Fibroblast of skin of scalp (primary cell): ENCODE measurements at places on chromosomes 4 and X.
A peak's percentile ranks its signal among the peaks of the same experiment; 100 is the strongest.

GRCh38 chr4:169098054-169098497 is 88.0 kb upstream of the CBR4 start:
- no peak for DNase-seq

DNA sequence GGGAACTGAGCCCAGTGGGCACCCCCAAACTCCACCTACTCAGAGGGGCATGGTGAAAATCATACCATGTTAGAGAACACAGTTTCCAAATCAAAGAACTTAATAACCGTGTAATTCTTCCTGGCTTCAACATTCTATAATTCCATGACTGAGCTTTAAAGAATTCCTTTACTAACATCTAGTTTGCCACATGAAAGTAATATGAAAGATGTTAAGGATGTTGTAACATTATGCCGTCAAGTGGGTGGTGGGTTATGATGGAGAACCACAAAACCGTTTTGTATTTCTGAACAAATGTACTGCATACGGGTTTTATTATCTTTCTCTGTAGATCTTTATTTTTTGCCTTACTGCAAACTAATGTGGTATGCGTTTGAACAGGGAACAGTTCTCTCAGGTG is 549.0 kb upstream of the MAGEB2 start:
- peak; percentile 37 for DNase-seq

- no peak for DNase-seq
These were observed 31.7 kb downstream of the ZNF275 start for GRCh38 chrX:153365670-153366069.

DNA sequence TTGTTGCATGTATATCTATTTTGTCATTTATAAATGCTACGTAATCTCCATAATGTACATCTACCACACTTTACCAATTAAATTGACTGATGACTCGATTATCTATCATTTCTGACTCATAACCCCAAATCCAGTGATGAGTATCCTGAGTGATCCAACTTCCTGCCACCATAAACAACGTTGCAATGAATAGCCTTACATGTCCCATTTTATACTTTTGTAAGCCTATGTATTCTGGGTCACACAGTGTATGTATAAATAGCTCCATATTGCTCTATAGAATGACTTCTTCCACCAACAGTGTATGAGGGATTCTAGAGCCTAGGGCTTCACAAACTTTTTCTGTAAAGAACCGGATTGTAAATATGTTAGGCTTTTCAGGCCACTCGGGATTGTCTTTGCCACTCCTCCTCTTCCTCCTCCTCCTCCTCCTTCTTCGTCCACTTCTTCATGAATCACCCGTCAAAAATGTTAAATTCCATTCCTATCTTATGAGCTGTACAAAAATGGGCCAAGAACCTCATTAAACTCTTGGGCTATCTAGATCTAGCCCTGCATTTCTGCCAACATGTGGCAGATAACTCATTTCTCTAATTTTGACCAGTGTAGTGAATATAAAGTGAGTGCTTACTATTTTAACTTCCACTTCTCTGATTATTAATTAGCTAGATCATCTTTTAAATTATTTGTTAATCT is 672.2 kb upstream of the AMOT start:
- peak; percentile 83 for DNase-seq

- DNase-seq, result no peak
These were observed 61.7 kb downstream of the PPARGC1A start for GRCh38 chr4:23828020-23828715.

GRCh38 chrX:65451663-65452062 is 82.9 kb downstream of the LAS1L start:
- peak; percentile 0 for DNase-seq

- DNase-seq, result peak; percentile 9
These were observed 4.3 kb downstream of the GABRQ start for GRCh38 chrX:152641996-152642395.

- DNase-seq, result peak; percentile 77
These were observed 45.2 kb upstream of the DCLK2 start for GRCh38 chr4:150033081-150033480.

DNA sequence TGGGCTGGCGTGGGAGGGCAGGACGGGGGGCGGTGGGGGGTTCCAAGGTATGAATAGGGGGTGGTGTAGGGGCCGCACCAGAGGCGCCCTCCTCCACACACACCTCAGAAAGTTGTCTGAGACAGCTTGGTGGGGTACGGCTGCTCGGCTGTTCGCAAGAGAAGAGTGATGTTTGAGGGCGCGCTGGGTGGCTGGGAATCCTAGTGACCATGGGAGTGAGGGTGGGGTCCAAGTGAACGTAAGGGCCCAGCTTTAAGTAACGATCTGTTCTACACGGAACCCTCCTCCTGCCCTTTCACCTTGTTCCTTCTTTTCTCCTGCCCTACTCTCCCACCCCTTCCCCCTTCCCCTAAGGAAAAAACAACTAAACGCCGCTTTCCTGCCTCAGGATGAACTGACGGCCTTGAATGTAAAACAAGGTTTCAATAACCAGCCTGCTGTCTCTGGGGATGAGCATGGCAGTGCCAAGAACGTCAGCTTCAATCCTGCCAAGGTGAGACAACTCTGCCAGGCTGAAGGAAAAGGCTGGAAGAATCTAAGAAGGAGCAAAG is 664 bp downstream of the MED12 start:
- DNase-seq, result no peak

GRCh38 chr4:128354205-128354821 is 66.7 kb upstream of the PGRMC2 start:
- peak; percentile 93 for DNase-seq
